ENCODE measurements at places on chromosomes 13 and 19. TPM values are rescaled to one million over a fixed set of nuclear protein-coding genes. Genes with fewer than 3 reads are reported as not detected.

The PLIN3 gene
- total RNA-seq = 75.6 TPM

The HDGFL2 gene
- total RNA-seq = 39.7 TPM

GRCh38 chr13:51623473-51623872 is 39.2 kb downstream of the WDFY2 start:
- DNase-seq = no peak
- no peaks in the 10 kb centered on the region for H3K27me3 ChIP-seq
- H3K36me3 ChIP-seq = no peaks in the 10 kb centered on the region
- no peak overlapping the region for H3K4me3 ChIP-seq
- peaks cover 4% of the 10 kb centered on the region for H3K4me1 ChIP-seq

- peaks cover 5% of the 10 kb centered on the region for H3K27me3 ChIP-seq
- no peaks in the 10 kb centered on the region for H3K36me3 ChIP-seq
- DNase-seq = no peak
- H3K4me1 ChIP-seq = peaks cover 8% of the 10 kb centered on the region
- H3K4me3 ChIP-seq = no peak overlapping the region
Observed at GRCh38 chr13:51838240-51838846, 6.6 kb downstream of the TMEM272 start.

DNA sequence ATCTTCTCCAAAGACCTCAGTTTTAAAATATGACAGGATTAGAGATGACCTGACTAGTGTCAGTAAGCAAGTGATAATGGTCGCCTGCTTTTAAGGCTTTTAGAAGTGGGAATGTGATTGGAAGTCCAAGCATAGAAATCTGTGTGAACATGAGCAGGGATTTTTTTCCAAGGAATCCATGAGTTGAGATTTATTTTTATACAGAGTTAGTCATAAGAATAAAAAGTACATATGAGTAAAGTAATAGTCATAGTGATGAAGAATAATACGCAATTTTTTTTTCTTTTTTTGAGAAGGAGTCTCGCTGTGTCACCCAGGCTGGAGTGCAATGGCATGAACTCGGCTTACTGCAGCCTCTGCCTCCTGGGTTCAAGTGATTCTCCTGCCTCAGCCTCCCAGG is 1.6 kb downstream of the ZNF546 start:
- DNase-seq = no peak
- no peaks in the 10 kb centered on the region for H3K36me3 ChIP-seq
- H3K27ac ChIP-seq = no peak overlapping the region
- H3K27me3 ChIP-seq = no peaks in the 10 kb centered on the region

DNA sequence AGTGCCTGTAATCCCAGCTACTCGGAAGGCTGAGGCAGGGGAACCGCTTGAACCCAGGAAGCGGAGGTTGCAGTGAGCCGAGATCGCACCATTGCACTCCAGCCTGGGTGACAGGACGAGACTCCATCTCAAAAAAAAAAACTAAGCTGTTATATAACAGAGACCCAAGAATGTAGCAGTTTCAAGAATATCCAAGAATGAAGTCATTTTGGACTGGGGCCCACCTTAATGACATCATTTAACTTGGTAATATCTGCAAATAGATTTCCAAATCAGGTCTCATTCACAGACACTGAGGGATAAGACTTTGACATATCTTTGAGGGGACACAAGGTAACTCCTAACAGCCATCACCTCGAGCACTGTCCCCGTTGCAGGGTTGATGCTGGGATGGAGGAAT is 36.5 kb upstream of the MRI1 start:
- no peak for DNase-seq
- H3K4me3 ChIP-seq = no peak overlapping the region
- H3K27ac ChIP-seq = no peak overlapping the region
- H3K4me1 ChIP-seq = peaks cover 11% of the 10 kb centered on the region
- H3K36me3 ChIP-seq = no peaks in the 10 kb centered on the region
